ENCODE measurements at places on chromosomes 12 and 14.

GRCh38 chr12:120101182-120101581 lies 15.4 kb downstream of the RAB35 start:
- no peak for DNase-seq

- no peak for DNase-seq
These were observed 74.9 kb upstream of the CMKLR1 start for GRCh38 chr12:108414021-108414420.

- DNase-seq, result no peak
These were observed 416.6 kb downstream of the GLT1D1 start for GRCh38 chr12:129269756-129270495.

DNA sequence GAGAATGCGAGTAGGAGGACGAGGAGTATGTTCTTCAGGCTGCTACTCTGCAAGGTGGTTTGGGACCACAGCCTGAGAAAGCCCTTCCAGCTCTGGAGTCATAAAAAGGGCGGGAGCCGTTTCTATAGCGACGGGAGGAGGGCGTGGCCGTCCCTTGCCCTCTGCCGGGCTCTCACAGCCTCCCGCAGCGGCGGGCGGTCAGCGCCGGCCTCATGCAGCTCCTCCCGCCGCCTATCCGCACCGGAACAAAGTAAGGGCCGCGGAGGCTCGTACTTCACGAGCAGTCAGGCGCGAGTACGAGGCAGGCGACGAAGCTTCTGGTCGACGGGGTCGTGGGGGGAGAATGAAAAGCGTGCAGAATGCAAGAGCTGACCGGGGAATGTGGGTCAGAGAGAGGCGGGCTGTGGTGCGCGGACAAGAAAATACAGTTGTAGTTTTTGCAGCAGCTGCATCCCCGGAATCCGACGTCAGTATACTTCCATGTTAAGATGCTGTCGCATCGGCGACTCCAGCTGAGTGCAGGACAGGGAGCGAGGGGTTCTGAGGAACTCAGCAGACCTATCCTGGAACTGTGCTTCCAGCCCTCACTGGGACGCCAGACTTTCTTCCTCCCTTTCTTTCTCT lies at the start of gene DYRK4:
Gene DYRK4, plus strand, starts transcription at position 175 of the 624 bp plus-strand sequence. Its CDS starts 38 bp downstream, at position 213.
- peak; percentile 62 for DNase-seq

- no peak for DNase-seq
These were observed 27.4 kb downstream of the NELL2 start for GRCh38 chr12:44848703-44849085.

DNA sequence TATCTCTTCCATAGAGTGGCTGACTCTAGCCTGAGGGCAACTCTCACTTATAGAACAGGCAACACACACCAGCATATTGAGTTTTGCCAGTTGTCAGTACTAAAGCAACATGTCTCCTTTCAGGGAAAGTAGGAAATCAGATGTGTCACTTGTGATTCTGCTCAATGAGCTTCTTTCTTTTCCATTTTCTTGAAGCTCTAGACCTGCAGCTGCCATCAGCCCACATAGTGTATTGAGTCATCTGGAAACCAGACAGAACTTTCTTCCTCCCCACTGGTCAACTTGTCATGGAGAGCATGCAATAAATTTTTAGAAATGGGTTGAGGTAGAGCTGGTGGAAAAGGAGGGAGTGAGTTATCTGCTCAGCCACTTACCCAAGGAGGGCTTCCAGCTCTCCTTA lies 209.0 kb upstream of the PLEKHG7 start:
- no peak for DNase-seq

DNA sequence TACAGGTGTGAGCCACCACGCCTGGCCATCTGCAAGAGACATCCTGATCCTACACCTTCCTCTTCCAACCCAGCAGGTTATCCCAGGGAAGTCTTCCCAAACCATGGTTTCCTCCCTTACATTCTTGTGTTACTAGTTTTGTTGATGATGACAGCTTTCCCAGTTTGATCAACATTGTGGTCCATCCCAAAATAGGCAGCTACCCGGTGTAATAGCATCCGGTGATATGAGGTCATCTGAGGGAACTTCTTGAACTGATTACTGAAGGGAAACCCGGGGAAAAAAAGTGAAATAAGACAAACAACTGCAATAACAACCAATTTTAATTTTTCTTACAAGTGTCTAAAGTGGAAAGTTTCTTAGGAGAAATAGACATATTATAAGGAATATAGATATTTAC lies 45.3 kb upstream of the STAC3 start:
- no peak for DNase-seq

- DNase-seq, result no peak
These were observed 4.6 kb upstream of the LRP1-AS start for GRCh38 chr12:57151741-57152630.

DNA sequence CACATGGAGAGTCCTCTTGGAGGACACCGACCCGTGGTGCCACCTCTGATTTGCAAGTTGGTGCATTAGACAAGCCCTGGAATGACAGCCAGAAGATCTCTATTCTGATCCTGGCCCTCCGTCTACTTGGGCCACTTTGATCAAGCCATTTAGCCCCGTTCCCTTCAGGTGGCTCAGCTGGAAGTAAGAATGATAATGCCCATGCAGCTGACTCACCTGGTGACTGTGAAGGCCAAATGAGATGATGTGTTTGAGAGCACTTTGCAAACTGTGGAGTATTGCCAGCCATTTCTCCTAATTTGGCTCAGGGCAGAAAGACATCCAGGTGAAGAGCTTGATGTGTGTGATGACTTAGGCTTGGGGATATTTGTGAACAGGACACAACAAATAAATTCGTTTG lies 165.9 kb downstream of the ETV6 start:
- DNase-seq, result no peak

DNA sequence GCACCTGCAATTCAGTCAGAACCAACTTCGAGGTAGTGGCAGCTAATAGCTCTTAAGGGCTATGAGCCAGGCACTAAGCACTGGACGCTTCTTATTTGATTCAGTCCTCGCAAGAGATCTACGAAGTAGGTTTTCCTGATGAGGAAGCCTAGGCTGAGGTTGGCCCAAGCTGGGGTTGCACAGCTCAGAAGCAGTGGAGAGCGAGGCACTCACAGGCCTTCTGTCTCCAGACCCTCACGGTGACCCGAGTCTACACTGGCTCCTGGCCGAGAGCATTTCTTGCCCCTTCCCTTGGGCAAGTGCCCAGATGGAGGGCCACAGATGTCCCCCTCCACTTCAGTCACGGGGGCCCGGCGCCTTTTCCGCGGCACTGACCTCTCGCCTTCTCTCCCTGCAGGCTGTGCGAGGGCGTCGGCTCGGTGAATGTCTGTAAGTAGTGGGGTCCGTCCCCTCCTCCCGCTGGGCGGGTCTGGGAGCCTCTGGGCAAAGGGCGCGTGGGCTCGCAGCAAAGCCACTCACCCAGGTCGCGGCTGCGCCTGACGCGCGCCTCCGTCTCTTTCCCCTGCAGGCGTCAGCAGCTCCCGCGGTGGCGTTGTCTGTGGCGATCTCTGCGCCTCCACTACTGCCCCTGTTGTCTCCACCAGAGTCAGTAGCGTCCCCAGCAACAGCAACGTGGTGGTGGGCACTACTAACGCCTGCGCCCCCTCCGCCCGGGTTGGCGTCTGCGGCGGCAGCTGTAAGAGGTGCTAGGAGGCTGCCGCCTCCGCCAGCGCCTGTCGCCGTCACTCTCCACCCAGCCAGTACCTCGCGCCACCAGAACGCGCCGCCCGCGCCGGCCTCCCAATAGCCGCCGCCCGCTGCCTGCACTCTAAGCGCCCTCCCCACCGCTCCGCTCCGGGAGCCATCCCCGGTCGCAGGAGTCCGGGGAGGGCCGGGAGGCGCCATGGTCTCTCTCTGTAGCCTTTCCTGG lies 13.1 kb downstream of the KRT83 start:
- peak; percentile 74 for DNase-seq
